ENCODE measurements at places on chromosomes 13 and 19. TPM values are rescaled to one million over a fixed set of nuclear protein-coding genes. Genes with fewer than 3 reads are reported as not detected.

The SKA3 gene
- polyA plus RNA-seq: 12.3 TPM

The ZNF497 gene
- polyA plus RNA-seq: 3.4 TPM

The KRTDAP gene
- polyA plus RNA-seq: 0.48 TPM

The CYP4F22 gene
- polyA plus RNA-seq: 0.62 TPM

The PCDH17 gene
- polyA plus RNA-seq: 15.7 TPM

All from left renal cortex interstitium (tissue), 4 donors.